Stimulated activated CD4-positive, alpha-beta T cell treated with anti-CD3 and anti-CD28 coated beads, Interleukin-1b, Interleukin-23, amount 100 ng/mL, for 1 hour (primary cell): ENCODE measurements at places on chromosomes 2 and 18.

DNA sequence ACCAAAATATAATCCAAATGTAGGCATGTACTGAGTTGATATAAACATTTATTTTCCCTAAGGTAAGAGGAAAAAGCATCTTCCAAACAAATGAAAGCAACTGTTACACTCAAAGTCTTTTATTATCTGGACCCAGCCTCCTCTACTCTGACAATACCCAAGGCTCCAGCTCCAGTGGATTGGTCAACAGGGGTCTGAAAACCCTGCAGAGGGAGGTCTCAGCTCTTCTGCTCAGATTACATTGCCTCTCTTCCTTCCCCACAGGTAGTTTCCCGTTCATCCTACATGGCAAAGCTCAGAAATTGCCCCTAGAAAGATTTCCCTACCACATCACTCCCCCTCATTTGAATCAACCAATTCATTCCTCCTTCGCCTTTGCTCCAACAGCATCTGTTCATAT, 457.0 kb downstream of the METTL4 start:
- DNase-seq, result no peak

DNA sequence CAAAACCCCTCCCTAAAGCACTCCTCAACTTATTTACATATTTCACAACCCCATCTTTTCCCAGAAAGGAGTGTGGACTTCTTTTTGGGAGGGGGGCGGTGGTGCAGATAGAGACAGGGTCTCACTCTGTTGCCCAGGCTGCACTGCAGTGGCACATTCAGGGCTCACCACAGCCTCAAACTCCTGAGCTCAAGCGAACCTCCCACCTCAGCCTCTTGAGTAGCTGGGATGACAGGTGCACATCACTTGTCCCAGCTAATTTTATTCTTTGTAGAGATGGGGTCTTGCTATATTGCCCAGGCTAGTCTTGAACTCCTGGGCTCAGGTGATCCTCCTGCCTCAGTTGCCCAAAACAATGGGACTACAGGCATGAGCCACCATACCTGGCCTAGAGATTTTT, 44.1 kb downstream of the ADCY3 start:
- DNase-seq, result no peak

GRCh38 chr18:79873449-79874110, 75.8 kb downstream of the KCNG2 start:
- no peak for DNase-seq

- no peak for DNase-seq
These were observed 633 bp upstream of the ILKAP start for GRCh38 chr2:238203973-238204683.

GRCh38 chr2:235139956-235140800, 188.4 kb downstream of the SH3BP4 start:
- DNase-seq, result no peak

DNA sequence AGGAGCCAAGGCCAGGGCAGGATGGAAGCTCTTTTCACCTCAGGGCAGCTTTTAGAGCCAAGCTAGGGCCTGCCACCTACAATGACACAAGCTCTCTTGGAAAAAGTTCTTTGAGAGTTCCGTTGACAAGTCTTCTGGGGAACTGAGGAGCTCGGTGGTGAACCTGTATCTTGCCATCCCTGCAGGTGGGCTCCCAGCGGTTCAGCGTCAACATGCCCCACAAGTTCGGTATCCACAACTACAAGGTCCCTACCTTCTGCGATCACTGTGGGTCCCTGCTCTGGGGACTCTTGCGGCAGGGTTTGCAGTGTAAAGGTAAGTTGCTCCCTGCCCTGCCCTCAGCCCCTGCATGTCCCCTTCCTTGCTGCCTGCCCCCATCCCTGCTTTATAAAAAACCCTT, 312.8 kb upstream of the EPAS1 start:
- DNase-seq, result no peak

DNA sequence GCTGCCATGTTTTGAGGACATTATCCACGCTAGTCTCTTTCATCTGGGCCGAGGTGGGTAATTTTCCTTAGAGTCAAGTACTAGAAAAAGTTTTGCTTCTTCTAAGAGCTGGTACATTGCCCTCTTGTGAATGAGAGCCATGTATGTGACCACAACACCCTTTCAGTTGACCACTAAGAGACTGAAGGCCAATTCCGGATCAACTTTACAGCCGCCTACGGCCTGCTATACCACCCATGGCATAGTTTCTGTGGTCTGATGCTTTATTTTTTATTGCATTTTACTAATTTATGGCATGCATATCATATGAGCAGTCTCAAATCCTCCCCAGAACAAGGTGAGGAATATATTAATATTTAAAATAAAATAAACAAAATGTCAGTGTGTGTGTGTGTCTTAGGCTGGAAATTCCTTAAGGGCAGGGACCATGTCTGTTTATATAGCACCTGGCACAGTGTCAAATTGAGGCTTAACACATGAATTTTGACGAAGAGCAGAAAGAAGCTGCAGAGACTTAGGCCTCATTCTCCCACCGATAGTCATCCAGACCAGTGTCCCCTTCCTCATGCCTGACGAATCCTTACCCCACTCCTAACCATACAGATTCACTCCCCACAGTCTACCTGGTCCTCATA, 35.4 kb downstream of the PSD4 start:
- no peak for DNase-seq

GRCh38 chr2:201813996-201814760, 7.8 kb downstream of the CDK15 start:
- no peak for DNase-seq

DNA sequence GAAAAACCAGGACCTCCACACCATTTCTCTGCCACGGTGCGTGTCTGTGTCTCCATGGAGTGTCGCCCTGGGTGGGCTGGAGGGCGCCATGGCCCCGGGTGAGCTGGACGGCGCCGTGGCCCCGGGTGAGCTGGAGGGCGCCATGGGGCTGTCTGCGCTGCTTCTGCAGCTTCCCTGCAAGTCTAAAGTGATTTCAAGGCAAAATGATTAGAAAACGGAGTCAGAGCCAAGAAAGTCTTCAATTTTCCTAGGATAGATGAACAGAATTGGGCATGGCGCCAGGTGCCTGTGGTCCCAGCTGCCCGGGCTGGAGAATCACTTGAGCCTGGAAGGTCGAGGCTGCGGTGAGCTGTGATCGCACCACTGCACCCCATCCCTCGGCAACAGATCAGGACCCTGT, 27.7 kb upstream of the NFATC1 start:
- DNase-seq, result no peak

GRCh38 chr2:124476291-124476690, 451.2 kb downstream of the CNTNAP5 start:
- DNase-seq, result no peak

GRCh38 chr2:183487326-183487725, 363.1 kb downstream of the NUP35 start:
- DNase-seq, result no peak

GRCh38 chr2:9094117-9094516, 90.6 kb upstream of the MBOAT2 start:
- DNase-seq, result no peak

GRCh38 chr2:162254236-162254871, 11.1 kb upstream of the FAP start:
- no peak for DNase-seq

DNA sequence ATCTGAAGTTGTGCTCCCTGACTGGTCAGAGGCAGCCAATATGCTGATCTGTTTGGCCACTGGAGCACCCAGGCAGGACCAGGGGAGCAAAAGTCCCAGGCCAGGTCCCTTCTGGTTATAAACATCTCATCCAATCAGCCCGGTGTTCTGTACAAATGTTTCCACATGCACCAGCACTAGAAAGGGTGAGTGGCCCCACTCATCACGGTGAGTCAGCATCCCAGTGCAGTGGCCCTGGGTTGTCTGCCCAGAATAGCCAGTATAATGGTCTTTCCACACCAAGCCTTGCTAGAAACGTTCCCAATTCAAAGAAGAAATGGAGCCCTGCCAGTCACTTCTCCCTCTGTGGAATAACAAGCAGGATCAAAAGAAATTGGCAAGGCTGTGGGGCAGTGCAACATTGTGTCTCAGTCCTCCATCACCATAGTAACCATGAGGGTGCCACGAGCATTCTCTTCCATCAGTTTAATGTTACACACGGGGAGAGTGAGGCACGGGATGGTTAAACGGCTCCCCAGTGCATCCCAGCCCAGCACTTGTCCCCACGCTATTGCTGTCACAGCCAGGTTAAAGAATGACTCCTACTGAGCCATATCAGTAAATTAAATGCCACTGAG, 174.9 kb downstream of the SEPTIN10 start:
- DNase-seq, result no peak

- no peak for DNase-seq
These were observed 11.0 kb downstream of the SDC1 start for GRCh38 chr2:20213651-20214565.

GRCh38 chr2:107932979-107933378, 53.3 kb upstream of the SLC5A7 start:
- DNase-seq, result no peak
